ENCODE measurements at places on chromosomes 13 and 19. TPM values are rescaled to one million over a fixed set of nuclear protein-coding genes. Genes with fewer than 3 reads are reported as not detected.

The LSR gene
- 36.7 TPM for polyA plus RNA-seq

The FRY gene
- 0.40 TPM for polyA plus RNA-seq

The COMP gene
- polyA plus RNA-seq = not detected

The PRTN3 gene
- not detected for polyA plus RNA-seq

The DCT gene
- polyA plus RNA-seq = 0.77 TPM
